ENCODE measurements at places on chromosomes 16 and 17.

DNA sequence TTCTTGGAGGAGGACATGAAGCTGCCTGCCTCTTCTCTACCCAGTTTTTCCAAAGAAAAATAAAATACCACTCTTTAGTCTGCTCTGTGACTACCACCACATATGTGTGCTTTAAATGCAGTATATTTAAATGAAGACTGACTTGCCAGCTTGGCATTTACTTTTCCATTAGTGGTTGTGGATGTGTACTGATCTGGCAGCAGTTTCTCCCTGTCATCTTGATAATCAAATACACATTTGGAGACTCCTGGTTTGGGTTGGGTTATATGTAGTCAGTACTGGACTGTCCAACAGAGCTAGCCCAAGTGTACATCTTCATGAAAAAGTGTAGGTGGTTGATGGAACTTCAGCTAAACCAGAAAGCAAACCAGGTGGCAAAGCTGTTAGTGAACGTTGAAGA is 19.9 kb downstream of the COX10 start:
- no peak for DNase-seq

DNA sequence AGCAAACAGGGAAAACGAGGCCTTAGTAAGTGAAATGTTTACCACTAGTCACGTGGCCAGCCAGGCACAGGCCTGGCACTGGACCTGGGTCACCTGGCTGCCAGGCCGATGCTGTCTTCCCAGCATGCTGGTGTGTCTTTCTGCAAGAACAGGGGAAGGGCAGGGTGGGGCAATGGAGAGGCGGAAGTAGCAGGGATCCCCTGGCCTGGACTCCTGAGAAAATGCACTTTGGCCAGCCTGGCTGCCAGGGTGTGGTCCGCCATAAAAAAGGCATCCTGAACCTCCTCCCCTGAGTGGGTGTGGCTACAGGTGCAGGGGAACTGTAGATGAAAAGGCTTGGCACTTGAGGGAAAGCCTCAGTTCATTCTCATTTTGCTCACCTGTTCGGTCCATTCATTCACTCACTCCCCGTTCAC is 1.0 kb upstream of the ANKRD40CL start:
- DNase-seq, result no peak

DNA sequence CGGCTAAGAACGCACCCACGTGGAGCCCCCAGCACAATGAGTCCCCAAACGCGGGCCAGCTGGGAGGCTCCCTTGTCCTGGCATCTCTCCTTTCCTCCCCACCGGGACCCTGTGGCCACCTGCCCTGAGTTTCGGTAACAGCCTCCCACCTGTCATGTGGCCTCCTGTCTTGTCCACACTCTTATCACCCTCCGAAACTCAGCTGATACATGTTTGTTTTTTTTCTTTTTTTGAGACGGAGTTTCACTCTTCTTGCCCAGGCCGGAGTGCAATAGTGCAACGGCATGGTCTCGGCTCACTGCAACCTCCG is 105.7 kb upstream of the CREBBP start:
- DNase-seq, result no peak

DNA sequence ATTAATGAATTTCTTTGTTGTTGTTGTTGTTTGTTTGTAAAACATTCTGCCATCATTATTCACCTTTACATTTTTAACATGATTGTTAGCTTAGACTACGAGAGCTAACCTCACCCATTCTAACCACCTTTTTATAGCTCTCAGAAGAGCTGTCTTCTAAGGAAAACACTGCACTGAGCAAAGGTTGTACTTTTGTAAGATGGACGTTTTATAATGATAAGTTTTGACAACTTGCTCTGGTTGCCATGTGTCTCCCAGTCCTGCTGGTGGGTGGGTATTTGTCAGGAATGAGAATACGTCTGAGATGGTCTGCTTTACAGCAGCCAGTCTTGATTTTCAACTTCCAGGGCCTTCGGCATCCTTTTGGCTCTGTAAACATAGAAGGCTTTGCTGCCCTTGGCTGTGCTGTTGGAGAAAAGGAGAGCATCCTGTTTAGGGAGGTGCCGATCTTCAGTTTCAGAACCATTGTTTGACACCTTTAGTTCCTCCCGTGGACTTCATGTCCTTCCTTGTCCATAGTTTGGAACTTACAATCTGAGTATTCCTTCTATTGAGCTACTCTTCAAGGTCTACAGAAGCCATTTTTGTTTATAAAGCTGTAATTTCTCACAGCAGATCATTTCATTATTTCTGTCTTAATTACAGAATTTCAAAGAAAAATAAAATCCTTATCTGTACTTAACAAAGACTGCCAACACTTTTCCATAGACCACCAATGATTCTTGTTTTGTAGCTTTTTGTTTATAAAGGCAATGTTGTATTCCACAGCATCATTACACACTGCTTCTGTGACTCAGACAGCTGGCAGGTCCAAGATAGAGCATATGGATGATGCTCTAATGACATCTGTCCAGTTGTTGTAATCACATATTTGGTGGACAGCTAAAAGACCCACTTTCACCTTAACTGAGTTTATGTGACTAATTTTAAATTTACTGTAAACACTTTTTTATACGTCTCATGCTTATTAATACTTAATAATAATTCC is 270.1 kb upstream of the TBX2 start:
- no peak for DNase-seq

DNA sequence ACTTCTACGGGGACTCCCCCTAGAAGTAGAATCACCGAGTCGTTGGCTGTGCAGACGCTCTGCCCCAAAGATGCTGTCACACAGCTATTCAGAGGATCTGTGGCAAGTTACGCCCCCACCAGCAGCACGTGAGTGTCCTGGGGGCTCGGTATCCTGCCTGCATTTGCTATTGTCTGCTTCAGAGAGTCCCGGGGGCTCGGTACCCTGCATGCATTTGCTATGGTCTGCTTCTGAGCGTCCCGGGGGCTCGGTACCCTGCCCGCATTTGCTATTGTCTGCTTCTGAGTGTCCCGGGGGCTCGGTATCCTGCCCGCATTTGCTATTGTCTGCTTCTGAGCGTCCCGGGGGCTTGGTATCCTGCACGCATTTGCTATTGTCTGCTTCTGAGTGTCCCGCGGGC is 23.8 kb upstream of the ZNF469 start:
- DNase-seq, result no peak

- no peak for DNase-seq
Observed at GRCh38 chr16:11613381-11614303, 26.9 kb upstream of the LITAF start.

DNA sequence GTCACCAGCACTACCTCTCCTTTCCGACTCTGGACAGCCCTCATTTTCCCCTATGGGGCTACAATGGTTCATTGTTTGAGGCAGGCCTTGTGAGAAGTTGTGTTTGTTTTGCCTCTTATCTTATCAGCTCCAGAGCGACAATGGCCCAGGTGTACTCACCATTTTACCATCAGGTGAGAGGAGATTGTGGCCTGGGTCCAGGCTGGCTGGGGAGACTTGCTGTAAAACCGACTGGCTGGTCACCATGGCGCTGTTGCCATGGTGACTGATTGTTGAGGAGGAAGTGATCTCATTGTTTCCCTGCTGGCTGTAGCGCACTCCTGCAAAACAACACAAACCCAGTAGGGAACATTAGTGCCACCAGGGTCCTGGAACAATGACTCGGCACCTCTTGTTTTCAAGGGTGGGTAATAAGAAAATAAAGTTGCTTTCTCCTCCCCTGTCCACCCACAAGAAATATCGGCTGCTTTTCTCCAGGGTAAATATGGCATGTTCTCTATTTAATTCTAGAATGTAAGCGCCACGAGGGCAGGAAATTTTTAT is 34.4 kb downstream of the HNF1B start:
- no peak for DNase-seq

GRCh38 chr17:44079877-44080821 is 9.6 kb downstream of the G6PC3 start:
- DNase-seq, result no peak

DNA sequence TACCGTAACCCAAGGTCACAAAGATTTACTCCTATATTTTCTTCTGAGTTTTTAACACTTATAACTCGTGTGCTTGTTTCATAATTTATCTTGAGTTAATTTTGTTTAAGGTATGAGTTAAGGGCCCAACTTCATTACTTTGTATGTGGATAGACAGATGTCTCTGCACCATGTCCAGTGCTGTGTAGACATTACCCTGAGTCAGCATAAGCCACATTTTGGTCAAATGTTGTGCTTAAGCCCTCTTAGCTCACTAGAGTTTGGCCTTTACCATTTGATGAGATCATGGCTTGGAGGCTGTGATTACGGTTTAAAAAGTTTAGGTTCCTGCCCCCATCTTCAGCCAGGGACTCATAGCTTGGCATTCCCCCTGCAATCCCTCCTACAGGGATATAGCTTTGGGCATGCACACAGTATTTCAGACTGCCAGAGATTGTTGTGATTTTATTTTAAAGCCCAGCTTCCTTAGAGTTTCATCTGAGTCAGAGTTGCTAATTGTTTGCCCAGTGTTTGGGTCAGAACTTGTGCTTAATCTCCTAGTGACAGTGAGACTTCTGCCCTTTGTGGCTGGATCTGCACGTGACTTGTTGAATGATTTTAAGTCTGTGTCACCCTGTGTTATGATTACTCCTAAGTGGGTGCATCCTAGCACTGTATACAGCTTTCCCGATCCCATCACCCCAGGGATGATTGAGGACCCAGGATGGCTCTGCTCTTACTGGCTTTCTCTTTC is 393.1 kb downstream of the CNTNAP4 start:
- DNase-seq, result no peak

GRCh38 chr16:51538707-51539498 is 387.8 kb upstream of the SALL1 start:
- peak; percentile 37 for DNase-seq

- no peak for DNase-seq
Observed at GRCh38 chr16:63157818-63158217, 1121.6 kb upstream of the CDH8 start.

DNA sequence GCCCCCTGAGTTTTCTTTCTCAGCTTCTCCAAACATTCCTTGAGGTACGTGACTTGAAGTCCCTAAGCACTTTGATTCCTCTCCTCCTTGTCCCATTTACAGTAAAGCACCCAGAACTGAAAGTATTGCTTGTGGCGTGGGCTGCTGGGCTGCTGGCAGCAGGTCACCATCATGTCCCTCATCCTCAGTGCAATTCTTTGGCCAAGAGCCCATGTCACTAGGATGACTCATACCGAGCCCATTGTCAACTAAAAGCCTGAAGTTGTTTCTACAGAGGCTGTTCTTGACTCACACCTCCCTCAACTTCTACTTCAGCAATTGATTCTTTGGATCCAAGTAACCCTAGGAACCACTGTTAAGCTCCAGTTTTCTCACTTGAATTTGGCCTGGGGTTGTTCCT is 54.3 kb downstream of the KPNA2 start:
- DNase-seq, result no peak

- no peak for DNase-seq
Observed at GRCh38 chr17:15966183-15966878, 21.4 kb downstream of the ADORA2B start.

DNA sequence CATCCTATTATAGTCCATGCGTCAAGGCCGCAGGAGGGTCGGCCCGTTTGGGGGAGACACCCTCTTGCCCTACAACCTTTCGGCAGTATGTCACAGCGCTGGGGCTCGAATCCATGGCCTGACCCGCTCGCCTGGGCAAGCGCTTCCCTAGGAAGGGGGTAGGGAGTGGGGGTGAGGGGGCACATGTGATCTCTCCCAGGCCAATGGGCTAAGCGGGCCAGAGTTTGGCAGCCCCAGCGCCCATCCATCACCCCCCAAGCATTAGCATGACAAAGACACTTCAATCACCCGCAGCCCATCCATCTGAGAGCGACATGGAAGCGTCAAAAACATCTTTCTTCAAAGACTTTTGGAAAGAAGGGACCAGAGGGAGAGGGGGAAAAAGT is at the start of gene HOXB1:
HOXB1 (minus strand) TSS at position 125 of the 386 bp plus-strand sequence; CDS start at position 18, 107 bp downstream.
- DNase-seq, result no peak

GRCh38 chr16:69769404-69769803 is 7.3 kb downstream of the WWP2 start:
- DNase-seq, result no peak

GRCh38 chr17:68293490-68294195 is 2.3 kb downstream of the ARSG start:
- DNase-seq, result no peak

- peak; percentile 69 for DNase-seq
Observed at GRCh38 chr17:46194393-46195216, 1.4 kb upstream of the KANSL1 start.

GRCh38 chr17:72725433-72726068 is 366.9 kb downstream of the SLC39A11 start:
- DNase-seq, result no peak

- no peak for DNase-seq
Observed at GRCh38 chr17:33091271-33091670, 99.6 kb downstream of the SPACA3 start.

DNA sequence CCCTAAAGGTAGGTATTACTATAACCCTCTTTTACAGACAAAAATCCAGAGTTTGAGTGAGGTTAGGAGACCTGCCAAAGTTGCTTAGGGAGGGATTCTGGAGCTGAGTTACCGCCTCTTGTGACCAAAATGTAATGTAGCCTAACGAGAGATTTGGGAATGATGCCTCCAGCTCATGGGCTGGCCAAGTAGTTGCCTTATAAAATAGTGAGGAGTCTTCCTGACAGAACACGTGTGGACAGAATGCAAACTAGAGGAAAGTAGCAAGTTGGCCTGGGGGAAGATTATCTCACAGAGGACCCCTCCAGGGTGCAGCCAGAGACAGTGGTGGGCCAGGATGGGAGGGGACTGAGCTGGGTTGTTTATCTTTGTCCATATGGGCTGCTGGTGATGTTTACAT is 543.7 kb upstream of the CDH11 start:
- no peak for DNase-seq

DNA sequence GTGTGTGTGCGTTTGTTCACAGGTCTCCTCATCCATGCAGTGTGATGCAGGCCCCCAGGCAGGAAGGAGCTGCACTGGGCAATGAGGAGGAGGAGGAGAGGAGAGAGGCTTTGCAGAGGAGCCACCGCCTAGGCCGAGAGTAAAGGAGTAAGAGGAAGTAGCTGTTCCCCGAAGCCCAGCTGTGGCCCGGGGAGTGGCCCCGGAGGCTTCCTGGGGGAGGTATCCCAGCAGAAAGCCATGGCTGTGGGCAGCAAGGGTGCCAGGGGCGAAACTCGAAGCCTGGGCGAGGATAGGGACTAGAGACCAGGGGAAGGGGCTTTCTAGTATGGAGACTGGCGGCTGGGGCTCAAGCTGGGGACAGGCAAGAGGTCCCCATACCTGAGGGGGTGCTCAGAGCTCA is 12.2 kb downstream of the C16orf95 start:
- DNase-seq, result no peak

- DNase-seq, result no peak
Observed at GRCh38 chr16:13994239-13995106, 74.5 kb downstream of the ERCC4 start.

- DNase-seq, result no peak
Observed at GRCh38 chr17:17511881-17512858, 16.0 kb upstream of the RASD1 start.

DNA sequence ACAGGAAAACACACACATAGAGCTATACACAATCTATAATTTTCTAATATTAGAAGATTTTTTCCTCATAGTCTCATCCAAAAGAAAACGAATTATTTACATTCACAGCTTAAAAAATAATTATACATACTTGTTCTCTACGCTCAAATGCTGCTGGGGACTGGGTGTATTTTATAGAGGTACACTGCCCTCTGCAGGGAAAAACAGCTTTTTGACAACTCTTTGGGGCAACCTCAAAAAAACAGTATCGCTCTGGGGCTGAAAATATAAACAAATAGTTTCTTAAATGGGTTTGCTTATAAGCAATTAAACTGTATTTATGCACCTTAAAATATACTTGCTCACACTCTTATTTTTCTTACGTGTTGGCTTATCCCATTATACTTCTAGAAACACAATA is 261.8 kb upstream of the PSMD7 start:
- DNase-seq, result no peak

GRCh38 chr16:67170949-67171649 is 761 bp downstream of the NOL3 start:
- DNase-seq, result no peak

Measured in KG1 (cell line).